ENCODE measurements at places on chromosomes 5 and 9.
A peak's percentile ranks its signal among the peaks of the same experiment; 100 is the strongest.

DNA sequence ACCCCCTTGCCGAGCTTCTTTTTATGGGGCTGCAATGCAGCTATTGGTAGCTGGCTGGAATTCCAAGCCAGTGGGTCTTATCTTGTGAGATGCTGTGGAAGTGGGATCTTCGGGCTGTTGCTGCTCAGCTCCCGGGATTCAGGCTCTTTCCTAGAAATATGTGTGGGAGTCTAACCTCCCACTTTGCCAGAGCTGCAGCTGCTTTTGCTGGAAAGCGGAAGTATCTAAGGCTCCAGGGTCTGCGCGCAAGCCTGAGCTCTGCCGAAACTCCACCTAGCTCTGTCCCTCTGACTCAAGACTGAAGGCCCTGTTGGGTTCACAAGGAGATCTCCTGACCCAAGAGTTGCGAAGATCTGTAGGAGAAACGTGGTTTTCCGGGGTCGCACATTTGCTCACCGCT is 151.1 kb upstream of the ANKRD55 start:
- no peak for DNase-seq

DNA sequence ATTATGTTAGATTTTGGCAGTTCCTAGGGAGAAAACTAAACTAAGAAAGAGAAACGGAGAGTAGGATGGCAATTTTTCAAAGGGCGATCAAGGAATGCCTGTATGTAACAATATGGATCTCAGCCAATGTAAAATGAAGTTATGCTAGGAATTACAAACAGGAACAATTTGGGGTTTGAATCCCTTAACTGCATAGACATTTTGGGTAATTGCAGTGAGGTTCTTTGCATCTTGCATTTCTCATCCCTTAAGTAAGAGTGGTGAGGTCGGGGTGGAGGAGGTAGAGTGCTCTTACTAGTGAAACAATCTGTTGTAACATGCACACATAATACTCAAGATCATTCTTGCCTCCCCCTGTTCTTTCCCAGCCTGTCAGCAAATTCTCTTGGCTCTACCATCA is 137.6 kb downstream of the NPR3 start:
- DNase-seq, result no peak

DNA sequence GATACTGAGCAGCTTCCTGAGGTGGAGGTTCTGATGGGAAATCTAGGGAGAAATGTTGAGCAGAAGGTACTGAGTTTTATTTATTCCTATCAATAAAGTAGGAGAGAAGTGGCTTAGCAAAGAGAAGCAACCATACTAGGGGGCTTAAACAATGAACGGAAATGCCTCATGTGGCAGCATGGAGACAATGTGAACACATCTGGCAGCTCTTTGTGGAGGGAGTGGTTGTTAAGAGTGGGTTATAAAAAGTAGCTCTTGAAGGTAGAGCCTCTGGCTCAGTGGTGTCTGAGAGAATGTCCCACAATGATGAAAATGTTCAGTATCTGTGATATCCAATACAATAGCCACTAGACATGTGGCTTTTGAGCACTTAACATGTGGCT is 52.7 kb upstream of the EQTN start:
- DNase-seq, result no peak

DNA sequence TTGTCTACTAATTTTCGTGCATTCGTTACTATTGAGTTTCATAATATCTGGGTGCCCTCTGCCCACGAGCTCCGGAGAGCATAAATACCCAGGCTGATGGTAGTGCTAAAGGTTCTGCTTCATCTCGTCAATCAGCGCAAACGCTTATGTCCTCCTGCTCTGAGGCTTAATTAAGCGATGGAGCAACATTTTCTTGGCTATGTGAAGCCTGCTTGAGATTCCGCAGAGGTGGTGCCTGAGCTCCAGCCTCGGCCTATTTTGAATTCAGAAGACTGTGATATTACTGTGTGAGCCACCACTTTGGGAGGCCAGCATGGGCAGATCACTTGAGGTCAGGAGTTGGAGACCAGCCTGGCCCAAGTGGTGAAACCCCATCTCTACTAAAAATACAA is 44.8 kb downstream of the ANXA2R start:
- no peak for DNase-seq

DNA sequence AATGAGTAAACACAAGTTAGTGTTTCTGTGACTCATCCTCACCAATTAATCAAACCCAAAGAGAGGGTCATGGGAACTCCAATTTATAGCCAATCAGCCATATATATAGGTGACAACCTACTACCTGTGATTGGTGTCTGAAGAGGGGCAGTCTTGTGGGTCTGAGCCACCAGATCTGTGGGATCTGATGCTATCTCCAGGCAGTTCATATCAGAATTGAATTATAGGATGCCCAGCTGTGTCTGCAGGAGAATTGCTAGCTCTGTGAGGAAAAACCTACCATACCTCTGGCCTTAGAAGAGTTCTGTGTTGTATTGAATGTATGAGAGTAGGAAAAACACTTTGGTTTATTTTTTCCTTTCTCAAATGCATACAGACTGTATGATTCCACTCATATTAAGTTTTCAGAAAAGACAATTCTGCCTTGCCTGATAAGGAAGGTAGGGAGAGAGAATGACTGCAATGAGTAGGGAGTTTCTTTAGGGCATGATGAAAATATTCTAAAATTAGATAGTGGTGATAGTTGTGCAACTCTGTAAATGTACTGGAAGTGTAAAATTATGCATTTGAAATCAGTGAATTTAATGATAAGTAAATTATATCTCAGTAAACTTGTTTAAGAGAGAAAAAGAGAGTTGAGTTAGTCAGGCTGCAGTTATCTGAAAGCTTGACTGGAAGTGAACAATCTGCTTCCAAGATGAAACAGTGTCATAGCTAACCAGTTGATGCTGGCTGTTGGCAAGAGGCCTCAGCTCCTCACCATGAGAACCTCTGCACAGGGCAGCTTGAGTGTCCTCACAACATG is 274.9 kb downstream of the AUH start:
- DNase-seq, result no peak

GRCh38 chr5:139863361-139863760 is 67.8 kb downstream of the PSD2 start:
- DNase-seq, result no peak

GRCh38 chr5:10704949-10705621 is 55.9 kb downstream of the DAP start:
- DNase-seq, result no peak

DNA sequence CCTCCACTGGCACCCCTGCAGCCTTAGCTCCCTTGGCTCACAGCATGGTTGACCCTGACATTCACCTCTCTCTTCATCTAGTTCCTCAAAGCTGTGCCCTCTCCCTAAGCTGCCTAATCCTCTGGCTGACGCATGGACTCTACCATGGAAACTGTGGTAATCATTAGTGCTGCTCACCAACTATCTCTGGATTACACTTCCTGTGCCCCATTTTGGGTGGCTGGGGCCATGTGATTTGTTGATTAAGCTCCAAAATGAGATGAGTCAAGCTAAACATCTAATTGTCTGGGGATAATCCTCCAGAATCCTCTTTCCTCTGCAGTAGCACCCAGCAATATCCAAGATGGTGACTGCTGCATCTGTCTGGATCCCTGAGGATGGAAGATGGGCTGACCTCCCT is 264.4 kb downstream of the SH3GL2 start:
- no peak for DNase-seq

DNA sequence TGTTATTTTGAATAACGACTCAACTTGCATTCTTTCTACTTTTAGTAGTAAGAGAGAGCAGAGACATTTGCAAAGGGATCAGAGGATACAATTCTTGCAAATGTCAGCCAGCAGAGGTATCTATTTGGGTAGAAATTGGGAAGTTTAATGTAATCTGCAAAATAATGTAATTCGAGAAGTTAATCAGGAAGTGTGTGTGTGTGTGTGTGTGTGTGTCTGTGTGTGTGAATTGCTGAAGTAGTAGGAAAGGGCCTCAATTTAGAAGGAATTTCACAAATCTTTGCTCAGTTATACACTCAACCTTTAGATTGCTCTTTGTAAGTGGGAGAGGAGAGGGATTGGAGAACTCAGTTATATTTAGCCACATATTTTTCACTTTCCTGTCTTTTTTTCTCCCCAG is 11.0 kb upstream of the IFNA1 start:
- DNase-seq, result no peak

DNA sequence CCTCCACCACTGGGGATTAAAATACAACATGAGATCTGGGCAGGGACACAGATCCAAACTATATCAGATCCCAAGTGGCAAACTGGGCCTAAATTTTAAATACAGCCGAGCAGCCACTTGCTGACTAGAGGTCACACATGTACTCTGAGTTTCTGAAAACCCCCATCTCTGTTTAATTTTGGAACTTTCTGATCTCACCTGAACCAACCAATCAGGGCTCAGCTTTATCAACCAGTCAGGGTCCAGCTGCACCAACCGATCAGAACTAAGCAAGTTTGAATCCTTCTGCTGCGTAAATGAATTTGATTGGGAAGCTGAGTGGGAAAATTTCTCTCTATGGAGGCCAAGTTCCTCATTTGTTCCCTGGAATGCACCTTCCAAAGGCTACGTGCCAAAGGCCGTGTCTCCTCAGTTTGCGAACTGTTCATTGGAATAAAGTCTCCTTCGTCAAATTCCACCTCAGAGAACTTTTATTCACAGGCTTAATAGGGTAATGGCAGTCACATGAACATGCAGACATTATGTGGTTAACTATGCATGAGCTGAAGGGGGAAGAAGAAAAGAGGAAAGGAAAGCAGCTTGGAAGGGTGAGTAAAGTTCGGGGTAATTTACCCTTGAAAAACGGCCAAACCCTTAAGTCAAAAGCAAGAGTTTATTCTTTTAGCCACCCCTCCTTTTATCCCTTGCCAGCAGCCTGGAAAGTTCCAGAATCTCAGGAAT is 3.7 kb downstream of the CD180 start:
- no peak for DNase-seq

DNA sequence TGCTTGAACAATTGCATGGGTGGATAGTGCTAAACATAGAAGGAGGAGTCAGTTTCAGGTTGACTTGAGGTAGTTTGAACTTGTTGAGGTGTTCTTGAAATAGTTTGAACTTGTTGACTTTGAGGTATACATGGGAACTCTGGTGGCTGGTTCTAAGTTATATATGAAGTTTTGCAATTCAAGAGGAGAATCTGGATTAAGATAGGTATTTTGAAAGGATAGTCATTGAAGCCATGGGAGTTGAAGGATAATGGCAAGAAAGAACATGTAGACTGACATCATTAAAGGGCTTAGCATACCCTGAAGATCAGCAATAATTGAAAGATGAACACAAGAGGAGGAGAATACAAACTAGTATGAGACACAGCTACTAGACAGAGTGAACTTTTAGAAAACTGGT is 181.9 kb upstream of the MRPS30 start:
- no peak for DNase-seq

- peak; percentile 78 for DNase-seq
These were observed 89.9 kb upstream of the FSD1L start for GRCh38 chr9:105357937-105358336.

DNA sequence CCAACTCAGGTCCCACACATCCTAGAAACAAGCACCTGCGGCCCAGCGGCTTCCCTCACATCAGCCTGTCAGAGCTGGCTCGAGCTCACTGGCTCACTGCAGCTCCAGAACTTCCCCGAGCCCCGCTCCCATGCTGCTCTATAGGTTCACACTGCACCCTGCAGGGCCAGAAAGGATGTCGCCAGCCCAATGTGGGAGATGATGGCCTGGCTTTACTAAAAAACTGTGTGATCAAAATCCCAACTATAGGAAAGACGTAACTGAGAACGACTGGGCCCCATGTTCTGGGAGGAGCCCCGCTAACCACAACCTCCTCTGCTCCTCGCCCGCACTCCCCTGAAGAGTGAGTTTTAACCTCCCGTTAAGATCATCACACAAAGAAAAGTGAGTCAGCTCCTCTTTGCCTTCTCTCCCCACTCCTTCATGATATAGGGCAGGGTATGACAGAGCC is 4.6 kb downstream of the SURF4 start:
- no peak for DNase-seq

- no peak for DNase-seq
These were observed 6.9 kb downstream of the CAMK4 start for GRCh38 chr5:111231119-111231518.

DNA sequence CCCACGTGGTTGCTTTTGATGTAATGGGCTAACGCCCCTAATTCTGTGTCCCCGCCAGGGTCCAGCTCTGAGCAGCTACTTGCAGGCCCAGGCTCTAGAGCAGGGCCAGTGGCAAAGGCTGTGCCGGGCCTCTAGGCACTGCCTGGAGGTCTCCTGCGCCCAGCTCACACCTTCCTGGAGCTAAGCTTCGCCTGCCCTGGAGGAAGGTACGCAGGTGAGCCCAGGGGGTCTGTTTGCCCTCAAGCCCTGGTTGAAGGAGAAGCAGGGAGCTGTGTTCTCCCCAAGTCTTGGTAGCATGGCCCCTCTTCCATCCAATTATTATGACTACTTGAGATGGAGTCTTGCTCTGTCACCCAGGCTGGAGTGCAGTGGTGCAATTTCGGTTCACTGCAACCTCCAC is 5.2 kb upstream of the LMX1B start:
- DNase-seq, result no peak

Measured in GM12864 (cell line).